ENCODE measurements at places on chromosomes 12 and 14.

DNA sequence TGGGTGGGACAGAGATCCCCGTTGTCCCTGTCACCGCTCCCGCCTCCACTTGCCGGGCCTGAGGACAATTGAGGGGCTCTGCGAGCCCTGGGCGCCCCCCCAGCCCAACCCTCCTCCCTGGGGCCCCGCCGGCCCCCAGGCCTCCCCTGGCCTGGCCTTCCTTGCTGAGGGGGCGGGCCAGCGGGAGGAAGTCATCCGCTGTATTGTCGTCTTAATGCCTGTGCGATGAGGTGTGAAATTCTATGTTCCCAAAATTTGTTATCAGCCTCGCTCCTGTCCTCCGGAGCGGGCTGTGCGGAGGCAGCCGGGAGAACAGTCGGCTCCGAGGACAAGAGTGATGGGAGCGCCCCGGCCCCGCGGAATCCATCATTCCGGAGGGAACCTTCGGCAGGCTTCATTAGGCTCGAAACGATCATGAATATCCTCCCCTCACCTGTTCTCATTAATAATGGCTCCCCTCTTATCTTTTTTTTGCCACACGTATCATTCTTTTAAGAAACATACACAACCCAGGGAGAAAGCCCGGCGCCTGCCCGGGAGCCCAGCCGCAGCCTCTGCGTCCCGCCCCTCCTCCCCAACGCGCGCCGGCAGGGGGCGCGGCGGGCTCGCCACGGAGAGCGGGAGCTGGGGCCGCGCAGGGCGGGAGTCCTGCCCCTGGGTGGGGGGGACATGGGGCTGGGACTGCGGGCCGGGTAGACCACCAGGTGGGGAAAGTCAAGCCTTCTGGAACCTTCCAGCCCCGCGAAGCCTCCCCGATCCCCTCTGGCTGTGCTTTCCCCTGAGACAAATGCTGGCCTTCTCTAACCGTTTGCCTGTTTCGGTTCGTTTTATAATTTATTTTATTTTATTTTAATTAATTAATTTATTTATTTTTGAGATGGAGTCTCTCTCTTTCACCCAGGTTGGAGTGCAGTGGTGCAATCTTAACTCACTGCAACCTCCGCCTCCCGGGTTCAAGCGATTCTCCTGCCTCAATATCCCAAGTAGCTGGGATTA lies 17.1 kb upstream of the DLK1 start:
- no peak for DNase-seq

DNA sequence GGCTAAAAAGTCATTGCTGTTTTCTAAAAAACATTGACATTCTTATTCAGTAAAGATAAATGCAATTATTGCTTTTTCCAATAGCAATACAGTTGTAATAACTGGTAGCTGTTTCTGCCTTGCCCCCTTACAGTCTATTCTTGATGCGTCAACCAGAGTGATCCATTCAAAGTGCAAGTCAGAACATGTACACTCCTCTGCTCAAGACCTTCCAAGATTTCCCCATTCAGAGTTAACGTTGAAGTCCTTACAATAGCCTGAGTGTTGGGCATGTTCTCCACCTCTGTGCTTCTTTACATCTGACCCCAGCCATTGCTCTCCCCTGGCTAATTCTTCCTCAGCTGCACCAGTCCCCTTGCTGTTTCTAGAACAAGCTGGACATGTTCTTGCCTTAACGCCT lies 24.3 kb downstream of the VRK1 start:
- no peak for DNase-seq

- DNase-seq, result no peak
These were observed 44.1 kb downstream of the WSCD2 start for GRCh38 chr12:108173160-108173559.

DNA sequence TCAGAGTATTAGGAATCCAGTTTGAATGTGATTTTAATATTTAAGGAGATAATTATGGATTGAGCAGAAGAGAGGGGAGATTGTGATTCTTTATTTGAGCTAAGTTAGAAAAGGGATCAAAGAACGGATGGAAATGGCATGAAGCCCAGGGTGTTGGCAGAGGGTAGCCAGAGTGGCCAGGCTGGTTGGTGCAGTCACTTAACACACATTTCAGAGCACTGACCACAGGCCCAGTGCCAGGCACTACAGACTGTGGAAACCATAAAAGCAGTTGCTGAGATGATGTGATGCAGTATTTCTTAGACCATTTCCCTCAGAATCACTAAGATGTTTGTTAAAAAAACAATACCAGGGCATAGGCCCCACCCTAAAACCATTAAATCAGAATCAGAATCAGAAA lies 167.7 kb upstream of the AMIGO2 start:
- DNase-seq, result no peak

All from CD4-positive, alpha-beta T cell treated with Interleukin-17A for 1 hour (primary cell).